ENCODE measurements at places on chromosomes 12 and 14.

GRCh38 chr12:124165695-124166094, 129.2 kb upstream of the RFLNA start:
- no peak for DNase-seq

DNA sequence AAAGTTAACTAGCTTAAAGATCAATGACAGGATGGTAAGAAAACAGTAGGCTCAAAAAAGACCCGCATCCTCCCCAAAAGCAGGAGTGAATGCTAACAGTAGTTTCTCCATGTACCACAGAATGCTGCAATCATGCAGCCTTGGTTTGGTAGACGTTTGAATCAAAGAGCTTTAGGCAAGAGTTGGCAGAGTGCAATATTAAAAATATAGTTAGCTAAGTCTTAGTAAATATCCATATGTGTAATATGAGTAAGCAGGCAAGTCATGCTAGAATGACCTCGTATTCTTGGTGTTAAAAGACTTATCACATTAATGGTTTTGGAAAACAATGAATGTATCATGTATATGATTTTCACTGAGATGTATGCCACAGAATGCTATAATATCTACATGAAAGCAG, 18.8 kb upstream of the KLRF1 start:
- no peak for DNase-seq

DNA sequence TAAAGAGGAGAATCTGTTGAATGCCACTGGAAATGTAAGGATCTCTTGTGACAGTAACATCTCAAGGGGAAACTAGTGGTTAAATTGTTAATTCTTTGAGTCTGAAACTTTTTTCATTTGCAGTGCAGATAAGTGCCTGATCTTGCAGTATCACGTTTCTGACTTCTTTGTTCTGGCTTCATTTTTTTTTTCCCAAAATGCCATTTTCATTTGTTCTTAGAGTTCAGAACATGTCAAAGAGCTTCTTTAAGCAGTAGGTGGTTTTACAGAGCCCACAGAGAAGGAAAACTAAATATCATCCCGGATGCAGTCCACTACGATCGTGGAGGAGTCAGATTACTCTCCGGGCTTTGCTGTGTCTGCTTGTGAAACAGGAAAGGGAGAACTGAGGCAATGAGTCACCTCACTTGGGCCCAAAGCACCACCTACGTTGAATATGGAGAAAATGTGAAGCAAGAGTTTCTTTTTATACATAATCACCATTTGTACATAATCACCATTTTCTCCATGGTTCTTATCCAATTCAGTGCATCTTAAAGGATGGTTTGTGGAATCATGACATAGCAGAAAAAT, 43.9 kb downstream of the HMGA2 start:
- no peak for DNase-seq

DNA sequence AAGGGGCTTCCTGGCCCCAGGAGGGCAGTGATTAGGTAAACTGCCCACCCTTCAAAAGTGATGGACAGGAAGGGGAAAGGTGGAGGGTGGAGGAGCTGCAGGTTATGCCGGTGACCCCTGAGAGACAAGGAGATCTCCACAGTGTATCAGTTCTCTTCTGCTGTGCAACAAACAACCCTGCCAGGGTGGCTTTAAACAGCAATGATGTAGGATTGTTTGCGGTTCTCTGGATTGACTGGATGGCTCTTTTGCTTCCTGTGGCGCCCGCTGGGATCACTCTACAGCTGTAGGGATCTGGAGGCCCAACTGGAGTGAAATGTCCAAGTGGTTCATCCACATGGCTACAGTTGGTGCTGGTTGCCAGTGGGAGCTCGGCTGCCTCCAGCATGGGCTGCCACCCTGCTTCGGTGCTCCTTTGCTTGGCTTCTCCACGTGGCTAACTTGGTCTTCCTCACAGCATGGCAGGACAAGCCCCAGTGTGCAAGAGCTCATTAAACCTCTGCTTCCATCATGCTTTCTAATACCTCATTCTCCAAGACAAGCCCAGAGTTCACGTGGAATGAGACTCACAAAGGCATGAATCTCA, 8.6 kb upstream of the ANKRD9 start:
- DNase-seq: peak; percentile 13

DNA sequence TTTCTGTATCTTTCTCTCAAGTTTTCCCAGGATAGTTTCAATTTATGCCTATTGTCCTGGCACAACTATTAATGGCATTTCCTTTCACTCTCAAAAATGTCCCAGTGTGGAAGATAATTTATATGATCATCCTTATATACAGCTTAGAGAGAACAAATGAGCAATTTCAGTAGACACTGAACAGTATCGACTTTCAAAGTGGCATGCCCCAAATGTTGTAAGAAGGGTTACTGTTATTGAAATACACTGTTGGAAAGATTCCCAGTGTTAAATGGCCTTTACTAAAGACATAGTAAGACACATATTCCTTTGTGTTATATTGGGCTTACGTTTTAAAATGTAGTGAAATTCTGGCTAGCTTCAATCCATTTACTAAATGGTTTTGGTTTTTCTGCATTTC, 202.3 kb upstream of the CDKN3 start:
- no peak for DNase-seq

- peak; percentile 70 for DNase-seq
Observed at GRCh38 chr14:76872796-76873432, 46.7 kb downstream of the LRRC74A start.

GRCh38 chr12:41981013-41981412, 163.7 kb downstream of the GXYLT1 start:
- no peak for DNase-seq

DNA sequence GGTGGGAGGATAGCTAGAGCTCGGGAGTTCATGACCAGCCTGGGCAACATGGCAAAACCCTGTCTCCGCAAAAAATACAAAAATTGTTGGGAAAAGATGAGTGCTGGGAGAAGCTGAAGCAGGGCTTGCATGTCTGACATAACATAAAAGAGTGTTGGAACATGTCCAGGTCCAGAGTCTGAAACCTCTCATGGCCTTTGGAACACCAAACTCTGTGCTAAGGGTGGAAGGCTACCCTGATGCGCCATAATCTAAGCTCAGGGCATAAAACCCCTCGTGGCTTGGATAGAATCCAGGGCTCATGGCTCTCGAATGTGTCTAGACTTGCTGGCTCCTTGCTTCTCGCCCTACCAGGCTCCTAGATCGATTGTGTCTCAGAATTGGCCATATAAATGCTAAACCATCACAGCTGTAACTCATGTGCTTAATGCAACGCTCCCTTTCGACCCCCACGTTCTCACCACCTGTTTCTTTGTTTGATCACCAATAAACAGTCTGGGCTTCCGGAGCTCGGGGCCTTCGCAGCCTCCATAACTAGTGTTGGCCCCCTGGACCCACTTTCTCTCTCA, 6.7 kb upstream of the CLEC7A start:
- DNase-seq: no peak

DNA sequence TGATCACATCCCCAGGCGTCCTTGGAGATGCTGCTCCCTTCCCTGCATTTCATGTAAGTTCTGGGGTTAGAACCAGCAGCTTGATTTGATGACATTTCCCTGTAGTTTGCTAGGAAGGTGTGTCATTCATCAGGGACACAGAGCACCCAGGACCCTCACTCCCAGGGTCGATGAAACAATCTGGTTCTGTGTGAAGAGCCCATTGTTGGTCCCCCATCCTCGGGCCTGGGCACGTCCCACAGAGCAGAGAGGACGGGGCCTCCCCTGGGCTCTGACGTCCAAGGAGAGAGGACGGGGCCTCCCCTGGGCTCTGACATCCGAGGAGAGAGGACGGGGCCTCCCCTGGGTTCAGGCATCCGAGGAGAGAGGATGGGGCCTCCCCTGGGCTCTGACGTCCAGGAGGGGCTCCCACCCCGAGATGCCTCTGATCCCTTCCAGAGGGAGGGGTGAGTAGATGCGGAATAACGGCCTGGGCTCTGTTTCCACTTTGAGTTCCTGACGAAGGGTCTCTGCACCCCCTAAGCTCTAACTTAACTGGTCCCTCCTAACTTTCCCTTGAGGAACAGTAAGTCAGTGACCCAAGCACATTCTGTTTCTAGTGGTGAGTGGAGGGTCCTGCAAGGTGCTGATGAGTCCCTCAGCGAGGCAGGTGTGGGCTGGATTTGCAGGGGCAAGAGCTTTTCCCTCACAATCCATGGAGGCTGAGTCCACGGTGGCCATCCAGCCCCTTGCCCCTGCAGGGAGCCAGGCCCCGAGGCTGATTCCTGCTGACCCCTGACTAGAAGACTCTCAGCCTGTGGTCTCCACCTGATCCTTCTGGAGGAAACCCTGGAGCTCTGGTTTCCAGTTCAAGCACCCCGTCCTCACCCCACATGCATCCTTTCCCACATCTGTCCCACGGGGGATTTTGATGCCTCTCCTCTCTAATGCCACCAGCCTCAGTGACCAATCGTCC, 35.5 kb upstream of the SFSWAP start:
- DNase-seq: peak; percentile 4

- DNase-seq: no peak
Observed at GRCh38 chr14:63840981-63841380, 11.8 kb upstream of the SYNE2 start.

- no peak for DNase-seq
Observed at GRCh38 chr12:81174664-81175063, 96.8 kb downstream of the ACSS3 start.

GRCh38 chr12:127779301-127780045, 487.5 kb upstream of the TMEM132C start:
- DNase-seq: no peak

DNA sequence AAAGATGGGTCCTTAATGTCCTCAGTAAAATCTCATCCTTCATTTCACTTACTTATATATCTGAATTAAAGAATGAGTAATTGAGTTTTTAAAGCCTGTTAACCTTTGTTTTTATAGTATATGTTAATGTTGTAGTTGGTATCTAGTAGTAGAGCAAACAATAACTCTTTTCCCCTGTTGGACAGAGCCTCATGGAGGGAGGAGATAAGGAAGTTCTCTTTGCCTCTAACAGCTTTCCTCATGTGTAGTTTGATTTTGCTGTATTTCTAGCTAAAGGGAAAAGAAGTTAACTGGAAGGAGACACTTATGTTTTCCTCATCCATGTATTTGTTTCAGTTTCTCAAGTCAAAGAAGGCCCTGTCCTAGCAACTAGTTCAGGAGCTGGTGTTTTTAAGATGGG, 55.3 kb downstream of the RAD52 start:
- DNase-seq: no peak
